ENCODE measurements at places on chromosomes 6 and 20.

- DNase-seq, result no peak
Observed at GRCh38 chr6:93496548-93496947, 77.2 kb upstream of the EPHA7 start.

- DNase-seq, result no peak
Observed at GRCh38 chr6:92196325-92196724, 1223.0 kb downstream of the EPHA7 start.

- no peak for DNase-seq
Observed at GRCh38 chr6:13049666-13050254, 278.6 kb downstream of the TBC1D7 start.

GRCh38 chr6:71031912-71032311 lies 75.1 kb upstream of the B3GAT2 start:
- DNase-seq, result no peak

- no peak for DNase-seq
Observed at GRCh38 chr6:24606200-24606930, 39.6 kb downstream of the KIAA0319 start.

- no peak for DNase-seq
Observed at GRCh38 chr6:63509652-63510352, 62.5 kb upstream of the LOC128125822 start.

DNA sequence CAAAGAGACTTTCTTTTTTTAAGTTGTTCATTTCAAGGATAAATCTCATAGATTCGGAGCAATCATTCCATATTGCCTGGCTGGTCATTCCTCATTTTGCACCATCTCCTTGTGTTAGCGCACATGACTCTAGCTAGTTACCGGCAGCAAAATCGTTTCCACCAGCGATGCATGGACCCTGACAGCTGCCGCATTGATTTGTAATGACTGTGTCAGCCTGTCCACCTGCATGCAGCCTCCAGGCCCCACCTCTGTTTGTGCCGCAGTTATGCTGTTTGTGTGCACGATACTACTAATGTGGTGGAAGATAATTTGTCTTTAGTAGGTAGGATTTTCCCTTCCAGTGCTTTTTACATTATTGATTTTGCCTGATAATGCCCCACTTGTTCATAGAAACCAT lies 164.0 kb downstream of the TBC1D7 start:
- no peak for DNase-seq

- DNase-seq, result no peak
Observed at GRCh38 chr6:125507987-125508655, 206.4 kb upstream of the HDDC2 start.

GRCh38 chr6:13504611-13505344 lies 17.4 kb upstream of the GFOD1 start:
- no peak for DNase-seq

GRCh38 chr20:41587523-41587922 lies 30.7 kb downstream of the CHD6 start:
- DNase-seq, result no peak

DNA sequence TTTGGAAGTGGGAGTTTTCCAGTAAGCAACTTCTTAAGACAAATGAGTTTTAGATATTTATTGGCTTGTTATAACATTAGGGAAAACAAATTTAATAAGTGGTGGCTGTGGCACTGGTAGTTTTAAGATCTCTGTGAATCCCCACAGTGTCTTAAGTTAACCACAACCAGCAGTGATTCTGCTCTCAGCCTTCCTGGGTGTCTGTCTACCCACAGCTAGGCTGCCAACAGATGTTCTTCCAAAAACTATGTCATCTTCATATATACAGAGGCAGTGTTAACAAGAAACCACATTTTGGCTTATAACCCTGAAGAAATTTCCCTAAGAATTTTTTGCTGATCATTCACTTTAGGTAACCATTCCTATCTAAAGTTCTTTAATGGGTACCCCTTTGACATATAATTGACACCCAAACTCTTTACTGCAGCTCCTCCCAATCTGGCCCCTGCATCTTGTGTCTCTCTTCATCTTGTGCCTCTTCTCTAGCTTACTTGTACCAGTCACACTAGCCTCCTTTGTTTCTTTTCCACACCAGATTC lies 52.7 kb downstream of the TOP1 start:
- no peak for DNase-seq

DNA sequence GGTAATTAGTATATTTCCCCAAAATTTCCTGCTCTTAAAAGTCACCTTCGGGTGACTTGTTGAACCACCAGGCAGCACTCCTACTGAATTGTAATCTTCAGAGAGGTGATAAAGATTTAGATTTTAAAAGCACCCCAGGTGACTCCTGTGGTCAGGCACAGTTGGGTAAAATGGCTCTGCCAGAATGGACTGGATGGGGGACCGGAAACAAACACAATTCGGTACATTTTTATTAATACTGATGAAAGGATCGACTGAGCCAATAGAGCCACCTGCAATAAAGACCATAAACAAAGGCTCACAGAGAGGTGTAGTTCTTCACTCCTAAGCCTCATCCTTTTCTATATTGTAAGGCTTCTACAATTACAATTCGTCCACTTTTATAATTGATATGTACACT lies 19.6 kb upstream of the FAM83C start:
- DNase-seq, result no peak

Measured in HCT116 (cell line).